WTC11 (cell line): ENCODE measurements at places on chromosomes 3 and 15.

DNA sequence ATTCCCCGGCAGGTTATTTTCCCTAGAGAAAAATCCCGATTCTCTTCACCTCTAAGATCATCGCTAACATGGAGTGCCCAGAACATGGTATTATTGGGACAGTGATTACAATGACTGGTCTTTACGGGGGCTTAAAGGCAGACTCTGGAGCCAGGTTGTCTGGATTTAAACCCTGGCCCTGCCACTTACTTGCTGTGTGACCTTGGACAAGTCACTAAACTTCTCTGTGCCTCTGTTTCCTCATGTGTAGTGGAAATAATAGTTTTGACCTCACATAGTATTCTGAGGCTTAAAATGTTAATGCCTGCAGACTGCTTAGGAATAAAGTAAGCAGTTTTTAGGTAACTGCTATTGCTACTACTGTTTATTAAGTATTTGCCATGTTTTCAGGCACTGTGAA, 4.4 kb downstream of the PLA2G4D start:
- DNase-seq: no peak
- no peak overlapping the region for H3K4me3 ChIP-seq
- peaks cover 26% of the 10 kb centered on the region for H3K4me1 ChIP-seq
- no peaks in the 10 kb centered on the region; the same call in 1 of the 2 replicates for H3K27me3 ChIP-seq
- H3K27ac ChIP-seq: no peak overlapping the region
- no peaks in the 10 kb centered on the region for H3K36me3 ChIP-seq

DNA sequence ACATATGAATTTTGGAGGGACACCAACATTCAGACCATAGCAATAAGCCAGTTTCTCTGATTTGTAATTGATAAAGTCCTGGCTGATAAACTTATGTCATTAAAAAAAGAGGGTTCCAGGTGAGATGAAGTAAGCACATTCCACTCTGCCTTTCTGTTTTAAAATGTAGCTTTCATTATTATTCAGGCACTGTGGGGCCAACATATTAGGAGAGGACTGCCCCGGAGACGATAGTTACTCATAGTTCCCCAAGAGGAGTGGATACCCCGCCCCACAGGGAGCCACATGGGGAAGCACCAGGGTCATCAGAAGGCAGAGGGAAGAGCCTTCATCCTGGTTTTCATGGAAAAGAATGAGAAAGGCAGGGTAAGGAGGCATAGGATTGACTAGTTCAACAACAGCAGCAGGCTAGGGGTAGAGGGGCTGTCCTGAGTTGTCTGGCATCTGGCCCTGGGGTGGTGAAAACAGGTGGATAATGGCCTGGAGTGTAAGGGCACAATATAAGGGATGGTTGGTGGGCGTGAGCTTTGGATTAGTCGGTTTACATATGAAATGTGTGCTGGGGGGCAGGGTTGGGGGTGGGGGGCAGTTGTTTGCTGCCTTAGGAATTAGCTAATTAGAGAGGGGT, 78.7 kb upstream of the PROK2 start:
- H3K27ac ChIP-seq: no peak overlapping the region; the same call in 1 of the 2 replicates
- peaks cover 32% of the 10 kb centered on the region for H3K4me1 ChIP-seq
- no peak overlapping the region for H3K4me3 ChIP-seq

- no peak overlapping the region for H3K27ac ChIP-seq
- peak; percentile 74 for DNase-seq
- no peaks in the 10 kb centered on the region; the same call in 1 of the 2 replicates for H3K27me3 ChIP-seq
- no peak overlapping the region for H3K4me3 ChIP-seq
- peaks cover 15% of the 10 kb centered on the region for H3K4me1 ChIP-seq
Observed at GRCh38 chr3:16249336-16249735, 15.4 kb downstream of the DPH3 start.

GRCh38 chr3:41026394-41027177, 172.7 kb upstream of the CTNNB1 start:
- no peak overlapping the region for H3K27ac ChIP-seq
- H3K27me3 ChIP-seq: no peaks in the 10 kb centered on the region
- no peak for DNase-seq
- H3K4me1 ChIP-seq: peaks cover 8% of the 10 kb centered on the region; the same call in 1 of the 2 replicates

DNA sequence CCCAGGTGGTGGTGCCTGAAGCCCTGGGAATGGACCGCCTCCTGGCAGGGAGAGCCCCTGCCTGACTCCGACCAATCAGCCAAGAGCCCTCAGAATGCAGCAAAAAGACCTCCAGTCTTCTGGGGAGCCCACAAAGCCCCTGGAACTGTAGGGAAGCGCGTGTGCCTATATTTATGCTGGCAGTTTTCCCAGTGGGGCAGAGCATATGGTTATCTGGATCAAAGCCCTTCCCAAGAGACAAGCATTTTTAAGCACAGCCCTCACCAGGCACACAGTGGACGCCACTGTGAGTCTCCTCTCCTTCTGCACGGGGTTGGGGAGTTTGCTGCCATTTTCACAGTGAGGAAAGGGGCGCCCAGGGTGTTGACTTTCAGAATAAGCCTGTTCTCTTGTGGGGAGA, 80.9 kb upstream of the RPL32 start:
- peaks cover 11% of the 10 kb centered on the region for H3K36me3 ChIP-seq
- no peaks in the 10 kb centered on the region for H3K4me1 ChIP-seq
- no peak overlapping the region for H3K27ac ChIP-seq
- DNase-seq: no peak
- H3K4me3 ChIP-seq: no peak overlapping the region

DNA sequence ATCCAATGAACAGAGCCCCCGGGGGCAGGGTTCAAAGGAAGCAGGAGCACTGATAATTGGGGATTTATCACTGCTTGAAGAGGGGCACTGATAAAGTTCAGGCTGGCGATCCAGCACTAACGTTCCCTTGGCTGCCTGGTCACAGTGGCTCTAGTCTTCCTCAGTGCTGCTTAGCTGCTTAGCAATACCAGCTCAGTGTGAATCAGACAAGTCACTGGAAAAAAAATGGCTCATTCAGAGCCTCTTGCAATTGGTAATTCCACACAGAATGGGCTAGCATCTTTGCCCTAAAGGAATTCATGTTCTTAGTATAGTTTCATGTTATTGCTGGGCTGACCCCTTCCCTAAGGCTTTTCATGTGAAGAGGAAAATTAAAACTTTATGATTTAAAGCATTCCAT, 95.7 kb upstream of the SLC2A2 start:
- peaks cover 1% of the 10 kb centered on the region for H3K4me1 ChIP-seq
- no peak for DNase-seq
- no peak overlapping the region for H3K27ac ChIP-seq
- H3K36me3 ChIP-seq: peaks cover 62% of the 10 kb centered on the region
- no peak overlapping the region for H3K4me3 ChIP-seq

- H3K27ac ChIP-seq: no peak overlapping the region
- H3K4me1 ChIP-seq: no peaks in the 10 kb centered on the region
- no peak for DNase-seq
- H3K27me3 ChIP-seq: peaks cover 31% of the 10 kb centered on the region
- no peak overlapping the region for H3K4me3 ChIP-seq
Observed at GRCh38 chr15:51589881-51590568, 32.5 kb downstream of the DMXL2 start.

DNA sequence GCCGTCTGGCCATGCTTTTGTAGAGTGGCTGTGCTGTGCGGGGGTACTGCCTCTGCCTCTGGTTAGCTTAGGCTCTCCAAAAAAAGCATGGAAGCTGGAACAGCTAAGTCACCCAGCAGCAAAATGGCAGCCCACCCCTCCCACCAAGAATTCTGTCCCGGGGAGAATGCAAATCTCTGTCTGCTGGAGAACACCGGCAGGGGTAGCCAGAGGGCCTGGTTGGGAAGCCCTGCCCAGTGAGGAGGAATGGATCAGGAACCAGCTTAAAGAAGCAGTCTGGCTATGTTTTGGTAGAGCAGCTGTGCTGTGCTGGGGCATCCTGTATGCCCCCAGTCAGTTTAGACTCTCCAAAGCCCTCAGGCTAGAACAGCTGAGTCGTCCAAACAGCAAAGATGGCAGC, 56.2 kb upstream of the PTPRG start:
- no peaks in the 10 kb centered on the region for H3K4me1 ChIP-seq
- H3K27me3 ChIP-seq: no peaks in the 10 kb centered on the region; the same call in 1 of the 2 replicates
- DNase-seq: peak; percentile 19
- H3K36me3 ChIP-seq: 0 out of 2 replicates have a peak, but pooled peaks cover 3% of the 10 kb centered on the region
- H3K4me3 ChIP-seq: no peak overlapping the region

GRCh38 chr15:78950902-78951840, 6.3 kb upstream of the CTSH start:
- H3K4me3 ChIP-seq: no peak overlapping the region
- no peak for DNase-seq
- H3K36me3 ChIP-seq: no peaks in the 10 kb centered on the region
- no peak overlapping the region for H3K27ac ChIP-seq
- H3K4me1 ChIP-seq: peaks cover 18% of the 10 kb centered on the region
- peaks cover 17% of the 10 kb centered on the region for H3K27me3 ChIP-seq
